Stimulated activated CD4-positive, alpha-beta T cell treated with anti-CD3 and anti-CD28 coated beads, TNF-alpha, amount 100 ng/mL, for 48 hours (primary cell): ENCODE measurements at places on chromosomes 1 and 21.

- DNase-seq: no peak
Observed at GRCh38 chr1:147243228-147243685, 773 bp downstream of the CHD1L start.

DNA sequence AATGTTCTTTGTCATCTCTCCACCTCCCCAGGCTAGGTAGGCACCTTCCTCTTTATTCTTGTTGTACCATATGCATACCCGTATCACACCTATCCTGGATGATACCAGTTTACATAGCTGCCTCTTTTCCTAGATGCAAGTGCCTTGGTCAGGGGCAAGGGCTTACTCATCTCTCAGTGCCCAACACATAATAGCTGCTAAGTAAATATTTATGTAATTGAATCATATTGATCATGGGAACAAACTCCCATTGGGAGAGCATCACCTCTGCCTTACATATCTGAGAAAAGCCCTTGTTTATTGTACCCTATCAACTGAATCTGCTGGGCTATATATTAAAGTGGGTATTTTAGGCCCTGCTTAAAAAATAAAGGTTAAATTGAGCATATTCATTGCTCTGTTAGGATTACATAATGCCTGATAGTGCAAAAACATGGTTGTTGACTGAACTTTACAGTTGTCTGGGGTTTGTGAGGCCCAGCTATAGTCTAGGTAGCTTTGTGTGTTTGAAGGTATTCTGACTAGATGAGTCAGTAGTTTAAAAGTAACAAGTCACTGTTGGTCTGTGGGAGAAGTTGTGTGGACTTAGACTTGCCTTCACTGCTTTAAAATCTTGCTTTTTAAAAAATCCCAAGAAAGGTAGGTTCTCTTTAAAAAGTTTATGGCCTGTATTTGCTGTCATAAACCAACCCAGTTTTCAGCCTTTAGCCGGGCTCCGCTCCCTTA, 82.6 kb downstream of the OLFML2B start:
- no peak for DNase-seq

DNA sequence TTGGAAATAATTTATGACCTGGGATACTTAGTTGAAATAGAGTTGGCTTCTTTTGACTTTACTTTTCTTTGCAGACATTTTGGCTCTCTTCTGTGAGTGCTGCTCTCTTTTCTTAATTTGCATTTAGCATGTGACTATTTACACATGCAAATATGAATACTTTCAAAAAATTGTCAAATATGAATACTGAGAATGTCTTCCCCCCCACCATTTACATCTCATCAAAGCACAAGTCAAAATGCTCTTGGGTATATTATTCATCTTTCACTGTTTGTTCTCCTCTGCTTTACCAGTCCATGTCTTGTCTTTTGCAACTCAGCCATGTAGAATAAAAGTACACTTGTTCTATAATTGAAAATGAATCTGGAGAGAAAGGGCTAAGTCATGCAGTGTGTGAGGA, 126.5 kb downstream of the HHIPL2 start:
- DNase-seq: no peak

- no peak for DNase-seq
Observed at GRCh38 chr1:174072581-174072980, 50.4 kb upstream of the RC3H1 start.

DNA sequence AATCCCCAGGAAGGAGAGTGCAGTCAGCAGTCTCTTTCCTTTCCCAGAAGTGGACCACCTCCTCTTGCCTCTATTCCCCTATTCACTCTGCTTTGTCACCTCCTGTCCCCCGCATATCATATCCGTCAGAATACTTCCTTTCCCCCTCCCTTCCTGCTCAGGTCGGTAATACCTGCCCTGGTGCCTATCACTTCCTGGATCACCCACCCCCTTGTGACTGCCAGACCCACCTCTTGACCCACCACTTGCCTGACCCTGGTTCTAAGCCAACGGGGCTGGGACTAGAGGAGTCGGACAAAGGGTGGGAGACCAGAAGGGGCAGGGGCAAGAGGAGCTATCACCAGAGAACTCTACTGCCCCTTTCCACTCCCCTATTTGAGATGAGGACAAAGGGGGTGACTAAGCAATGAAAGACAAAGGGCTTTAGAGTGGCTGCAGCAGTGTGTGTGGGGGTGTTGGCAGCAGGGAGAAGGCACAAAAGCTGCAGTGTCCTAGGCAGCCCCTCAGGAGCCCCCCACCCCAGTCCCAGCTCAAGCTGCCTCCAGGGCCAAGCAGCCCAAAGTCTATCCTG, 1.7 kb upstream of the ADAMTS4 start:
- DNase-seq: no peak

GRCh38 chr21:42747746-42748351, 94.4 kb downstream of the PDE9A start:
- no peak for DNase-seq

DNA sequence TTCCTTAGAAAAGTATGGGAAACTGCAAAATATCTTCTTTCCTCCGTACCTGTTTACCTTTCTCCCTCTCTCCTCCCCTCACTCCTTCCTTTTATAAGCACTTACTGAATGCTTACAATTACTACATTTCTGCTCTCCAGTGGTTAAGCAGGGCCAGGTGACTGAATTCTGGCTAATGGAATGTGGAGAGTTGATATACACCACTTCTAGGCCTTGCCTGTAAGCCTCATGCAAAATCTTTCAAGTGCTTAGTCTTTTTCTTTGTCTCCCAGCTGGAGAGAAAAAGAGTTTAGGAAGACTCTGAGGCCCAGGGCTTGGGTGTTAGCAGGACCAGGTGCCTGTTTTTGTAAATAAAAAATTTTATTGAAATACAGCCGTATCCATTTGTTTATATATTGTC, 77.7 kb upstream of the CACNA1E start:
- DNase-seq: no peak

DNA sequence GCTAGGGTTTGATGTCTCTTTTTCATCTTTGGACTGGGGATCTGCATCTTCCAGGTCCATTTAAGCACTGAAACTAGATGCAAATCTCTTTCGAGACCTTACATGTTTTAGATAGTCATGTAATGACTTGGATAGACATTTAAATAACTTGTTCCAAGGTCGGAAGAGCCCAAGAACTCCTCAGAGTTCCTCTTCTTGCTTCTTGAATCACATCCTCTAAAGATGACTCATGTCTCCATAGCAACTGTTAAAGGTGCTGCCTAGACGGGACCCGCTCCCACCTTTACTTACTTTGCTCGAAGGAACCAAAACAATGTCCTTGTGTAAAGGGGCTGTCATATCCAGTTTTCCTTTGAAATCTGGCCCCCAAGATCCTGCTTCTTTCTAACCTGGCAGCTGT, 130.0 kb downstream of the EDEM3 start:
- no peak for DNase-seq

GRCh38 chr21:40315626-40316025, 448.4 kb downstream of the PCP4 start:
- no peak for DNase-seq

DNA sequence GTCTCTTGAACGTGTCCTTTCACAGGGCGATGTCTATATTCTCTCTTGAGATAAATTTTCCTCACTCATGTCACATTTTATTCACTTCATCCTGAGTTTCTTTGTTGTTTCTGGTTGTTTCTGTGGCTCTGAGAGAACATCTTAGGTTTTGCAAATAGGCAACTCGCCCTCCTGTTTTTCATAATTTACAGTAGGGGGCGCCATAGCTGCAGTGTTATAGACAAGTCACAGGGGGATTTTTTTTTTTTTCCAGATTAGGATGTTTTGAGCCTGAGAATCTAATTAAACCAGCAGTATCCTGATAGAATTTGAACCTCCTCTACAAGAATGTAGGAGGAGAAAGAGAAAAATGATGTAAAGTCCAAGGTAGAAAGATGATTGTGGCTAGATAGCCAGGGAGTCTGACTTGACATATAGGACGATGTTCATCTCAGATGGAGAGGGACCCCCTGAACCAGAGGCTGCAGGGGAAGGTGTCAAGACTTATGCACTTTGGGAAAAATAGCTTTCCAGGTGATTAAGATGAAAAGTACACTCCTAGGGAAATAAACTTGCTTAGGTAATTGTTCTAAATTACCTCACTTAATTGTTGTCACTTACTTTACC, 76.3 kb downstream of the ZP4 start:
- no peak for DNase-seq

DNA sequence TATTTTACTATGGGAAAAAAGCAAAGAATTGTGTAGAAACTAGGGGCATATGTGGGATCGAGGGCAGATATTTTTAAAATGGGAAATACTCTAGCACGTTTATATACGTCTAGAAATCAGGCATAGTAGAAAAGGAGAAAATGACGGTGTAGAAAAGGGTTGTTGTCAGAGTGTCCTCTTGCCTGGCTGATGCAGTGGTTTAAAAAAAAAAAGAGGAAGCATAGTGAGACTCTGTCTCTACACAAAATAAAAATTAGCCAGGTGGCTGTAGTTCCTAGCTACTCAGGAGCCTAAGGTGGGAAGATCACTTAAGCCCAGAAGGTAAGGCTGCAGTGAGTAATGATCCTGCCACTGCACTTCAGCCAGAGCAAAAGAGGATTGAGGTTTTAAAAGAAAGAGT, 64.7 kb upstream of the LRRC7 start:
- no peak for DNase-seq

DNA sequence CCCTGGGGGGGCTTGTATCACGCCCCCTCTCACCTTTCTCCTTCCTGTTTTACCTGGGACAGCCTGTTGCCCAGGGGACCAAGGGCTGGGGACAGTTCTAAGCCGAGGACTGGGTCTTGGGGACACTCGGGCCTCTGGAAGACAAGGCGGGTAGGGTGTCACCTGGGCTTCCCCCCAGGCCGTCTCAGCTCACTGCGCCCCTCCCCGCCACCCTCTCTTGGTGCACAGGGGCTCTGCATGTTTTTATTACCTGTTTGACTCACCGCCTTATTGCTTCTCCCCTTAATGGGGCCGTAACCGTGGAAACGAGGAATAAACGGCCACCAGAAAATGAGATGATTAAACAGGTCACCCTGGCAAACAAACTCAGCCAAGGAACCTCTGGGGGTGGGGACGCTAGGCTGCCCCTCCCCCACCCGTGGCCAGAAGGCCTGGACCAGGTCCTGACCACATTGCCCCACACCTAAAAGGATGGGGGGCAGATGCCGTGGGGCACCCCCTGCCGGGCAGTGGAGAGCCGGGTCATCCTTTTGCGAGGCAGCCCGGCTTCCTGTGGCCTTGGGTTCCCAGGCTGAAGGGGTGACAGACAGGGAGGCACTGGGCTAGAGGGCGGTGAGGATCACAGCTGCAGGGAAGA, 109.9 kb downstream of the CASZ1 start:
- DNase-seq: no peak

GRCh38 chr1:32741413-32742198, 39.0 kb upstream of the SYNC start:
- DNase-seq: no peak

DNA sequence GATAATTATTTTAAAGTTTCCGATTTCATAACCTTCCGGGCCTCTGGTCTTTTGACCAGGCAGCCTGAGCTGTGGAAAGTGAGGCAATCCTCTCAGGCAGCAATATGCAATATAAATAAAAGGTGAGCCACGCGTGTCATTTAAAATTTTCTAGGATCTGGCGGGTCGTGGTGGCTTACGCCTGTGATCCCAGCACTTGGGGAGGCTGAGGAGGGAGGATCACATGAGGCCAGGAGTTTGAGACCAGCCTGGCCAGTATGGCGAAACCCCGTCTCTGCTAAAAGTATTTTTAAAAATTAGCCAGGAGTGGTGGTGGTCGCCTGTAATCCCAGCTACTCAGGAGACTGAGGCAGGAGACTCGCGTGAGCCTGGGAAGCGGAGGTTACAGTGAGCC, 546 bp upstream of the ZNF695 start:
- DNase-seq: no peak

GRCh38 chr21:36730291-36731281, 31.7 kb downstream of the SIM2 start:
- no peak for DNase-seq

GRCh38 chr1:113074237-113074636, 1.2 kb downstream of the LRIG2 start:
- DNase-seq: no peak

DNA sequence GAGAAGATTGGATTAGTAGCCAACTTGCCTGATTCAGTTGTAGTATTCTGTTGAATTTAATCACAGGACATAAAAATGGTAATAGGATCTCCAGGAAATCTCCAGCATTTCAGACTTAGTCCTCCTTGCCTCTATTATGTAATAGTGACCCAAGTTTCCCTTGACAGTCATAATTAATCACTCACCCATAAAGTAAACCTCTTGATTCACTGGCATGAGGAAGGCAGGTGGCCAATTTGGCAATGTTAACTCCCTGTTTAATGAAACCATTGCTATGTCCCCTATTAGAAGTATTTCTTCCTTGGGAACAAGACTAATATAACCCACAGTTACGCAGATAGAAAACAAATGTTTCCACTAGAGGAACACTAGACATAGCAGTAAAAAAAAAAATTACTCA, 604.8 kb upstream of the CXADR start:
- DNase-seq: no peak

GRCh38 chr1:192559115-192560006, 16.2 kb upstream of the RGS1 start:
- DNase-seq: no peak

GRCh38 chr21:39020751-39021477, 162.3 kb downstream of the PSMG1 start:
- DNase-seq: no peak

DNA sequence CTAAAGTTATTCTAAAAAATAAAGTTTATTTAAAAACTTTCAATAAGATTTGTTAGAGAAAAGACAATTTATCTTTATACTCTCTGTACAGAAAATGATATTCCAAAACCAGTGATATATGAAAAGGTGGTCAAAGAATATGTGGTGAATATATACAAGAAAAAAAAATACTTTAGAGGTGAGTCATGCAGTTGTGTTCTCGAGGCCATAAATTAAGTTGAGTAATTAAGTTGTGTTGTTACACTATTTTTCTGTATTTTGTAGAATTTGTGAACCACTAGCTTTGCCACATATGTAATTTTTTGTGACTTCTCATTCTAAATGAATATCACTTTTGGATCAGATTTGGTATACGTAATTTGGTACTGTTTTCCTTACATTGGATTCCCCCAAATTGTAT, 23.6 kb upstream of the DUSP10 start:
- no peak for DNase-seq

GRCh38 chr1:205512059-205513045, 7.9 kb downstream of the CDK18 start:
- DNase-seq: no peak

DNA sequence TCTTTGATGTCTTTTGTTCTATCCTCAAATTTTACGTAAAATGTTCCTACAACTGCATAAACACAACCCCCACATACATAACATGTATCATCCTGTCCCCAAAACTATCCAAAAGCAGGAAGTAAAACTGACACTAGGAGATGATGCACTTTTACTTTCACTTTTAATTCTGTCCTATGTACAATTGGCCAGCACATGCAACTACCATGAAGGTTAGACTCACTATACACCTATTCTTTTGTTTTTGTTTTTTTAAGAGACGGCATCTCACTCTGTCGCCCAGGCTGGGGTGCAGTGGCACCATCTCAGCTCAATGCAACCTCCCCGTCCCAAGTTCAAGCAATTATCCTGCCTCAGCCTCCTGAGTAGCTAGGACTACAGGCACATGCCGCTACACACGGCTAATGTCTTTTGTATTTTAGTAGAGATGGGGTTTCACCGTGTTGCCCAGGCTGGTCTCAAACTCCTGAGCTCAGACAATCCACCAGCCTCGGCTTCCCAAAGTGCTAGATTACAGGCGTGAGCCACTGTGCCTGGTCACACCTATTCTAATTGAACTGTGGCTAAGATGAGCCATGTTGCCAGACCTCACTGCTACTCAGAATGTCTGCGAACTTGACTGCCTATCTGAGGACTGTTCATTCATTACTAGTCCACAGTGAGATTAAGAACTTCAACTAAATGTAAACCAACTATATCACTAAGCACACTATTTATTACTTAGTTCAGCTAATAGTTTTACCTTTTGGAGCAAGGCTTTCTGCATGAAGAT, 48.0 kb downstream of the TOR3A start:
- DNase-seq: no peak

GRCh38 chr1:170032531-170033280, 41.8 kb downstream of the KIFAP3 start:
- no peak for DNase-seq
